Posterior cingulate gyrus (tissue), 11 donors: ENCODE measurements at places on chromosomes 6 and 20.

DNA sequence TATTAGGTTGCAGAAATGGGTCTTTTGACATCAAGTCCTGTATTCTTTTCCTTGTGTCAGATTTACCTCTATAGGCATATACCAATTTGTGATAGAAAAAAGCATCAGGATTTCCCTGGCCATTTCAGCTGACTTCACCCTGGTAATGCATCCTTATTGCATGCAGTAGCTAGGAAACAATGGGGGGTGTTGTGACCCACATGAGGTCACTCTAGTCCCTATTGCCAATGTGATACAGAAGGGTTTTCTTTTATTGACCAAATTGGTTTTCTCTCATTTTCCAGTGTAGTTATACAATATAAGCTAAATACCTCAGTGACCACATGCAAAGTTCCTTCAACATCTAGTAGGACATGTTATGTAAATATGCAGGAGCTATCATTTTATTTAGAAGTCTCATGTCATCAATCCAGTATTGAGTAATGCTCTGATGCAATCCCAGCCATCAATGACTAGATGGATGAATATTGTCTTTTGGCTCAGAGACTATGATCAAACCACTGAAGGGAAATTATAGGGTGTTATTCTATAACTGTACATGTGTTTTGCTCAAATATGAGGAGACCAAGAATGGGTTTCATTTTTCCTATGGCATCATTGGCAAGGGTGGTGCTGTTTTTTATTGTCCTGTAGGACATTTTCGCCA is 177.7 kb downstream of the KLHL32 start:
- DNase-seq, result peak; percentile 27

- DNase-seq, result no peak
Observed at GRCh38 chr20:58006346-58007316, 221.8 kb downstream of the ANKRD60 start.

DNA sequence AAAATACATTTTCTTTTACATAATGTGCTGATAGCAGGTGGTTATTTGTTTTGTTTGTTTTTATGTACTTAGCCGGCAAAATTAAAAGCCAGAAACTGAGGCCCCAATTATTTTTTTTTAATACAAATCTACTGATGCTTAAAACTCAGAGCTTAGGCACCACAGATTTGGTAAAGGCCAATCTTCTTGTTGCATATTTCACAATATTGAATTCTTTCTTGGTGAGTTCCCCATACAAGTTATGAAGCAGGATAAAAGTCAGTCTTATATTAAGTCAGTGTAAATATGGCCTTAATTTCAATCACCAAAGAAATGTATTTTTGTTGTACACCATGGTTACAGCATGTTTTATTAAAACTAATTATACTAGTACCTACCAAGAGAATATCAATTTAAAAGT is 16.3 kb upstream of the ZDHHC14 start:
- no peak for DNase-seq

- DNase-seq, result no peak
Observed at GRCh38 chr6:47552319-47552718, 74.7 kb downstream of the CD2AP start.

- DNase-seq, result peak; percentile 6
Observed at GRCh38 chr20:36950414-36951197, 902 bp downstream of the SAMHD1 start.

DNA sequence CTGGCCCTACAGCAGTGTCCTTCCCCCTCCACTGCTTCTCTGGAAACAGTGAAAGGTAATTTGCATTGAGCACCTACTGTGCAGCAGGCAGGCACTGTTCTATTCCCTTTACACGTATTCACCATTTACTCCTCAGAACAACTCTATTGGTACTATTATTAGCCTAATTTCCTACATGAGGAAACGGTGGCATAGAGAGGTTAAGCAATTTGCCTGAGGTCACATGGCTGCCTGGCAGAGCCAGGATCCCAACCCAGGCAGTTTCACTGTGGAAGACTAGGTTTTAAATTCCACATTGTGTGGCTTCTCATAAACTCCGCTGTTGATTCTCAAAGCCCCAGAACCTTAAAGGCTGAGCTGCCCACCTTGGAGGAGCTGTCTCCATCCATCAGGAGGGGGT is 72.7 kb downstream of the CLIC5 start:
- no peak for DNase-seq

DNA sequence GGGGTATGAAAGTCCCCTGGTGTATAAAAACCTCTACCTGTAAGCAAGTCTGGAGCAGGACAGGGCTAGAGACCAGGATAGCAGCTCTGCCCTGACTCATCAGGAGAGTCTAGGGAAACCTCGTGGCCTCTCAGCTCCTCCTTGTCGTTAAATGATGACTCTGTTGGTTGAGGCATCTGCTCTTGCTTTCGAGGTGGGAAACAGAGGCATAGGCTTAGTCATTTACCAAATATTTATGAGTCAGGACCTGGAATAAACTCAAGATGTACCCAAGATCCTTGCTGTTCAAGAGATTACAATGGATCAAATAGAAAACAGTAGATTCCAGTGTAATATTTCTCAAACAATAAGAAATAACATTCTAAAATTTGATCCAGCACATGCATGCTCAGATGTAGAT is 5.5 kb downstream of the MANBAL start:
- no peak for DNase-seq

GRCh38 chr20:53672484-53673129 is 79.0 kb upstream of the ZNF217 start:
- no peak for DNase-seq

GRCh38 chr6:12806136-12806535 is 89.6 kb downstream of the PHACTR1 start:
- DNase-seq, result no peak

- no peak for DNase-seq
Observed at GRCh38 chr6:142898927-142899895, 45.8 kb downstream of the HIVEP2 start.

DNA sequence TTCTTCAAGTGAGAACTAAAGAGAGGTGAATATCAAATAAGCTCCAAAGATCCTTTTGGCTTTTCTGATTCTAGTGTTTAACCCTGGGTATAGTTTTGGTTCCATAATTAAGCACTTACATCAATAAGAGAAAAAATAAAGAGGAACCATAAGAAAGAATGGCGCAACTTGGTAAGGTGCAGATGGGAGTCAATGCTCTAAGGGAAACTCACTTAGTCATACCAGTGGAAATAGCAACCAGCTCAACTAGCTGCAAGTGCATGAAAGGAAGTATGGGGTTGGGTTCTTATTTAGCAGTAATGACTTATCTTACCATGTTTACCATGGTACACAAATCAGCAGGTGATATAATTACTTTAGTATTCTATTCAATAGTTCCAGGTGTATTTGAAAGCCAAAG is 296.5 kb upstream of the RUNX2 start:
- no peak for DNase-seq

GRCh38 chr6:105102186-105102585 is 77.6 kb downstream of the POPDC3 start:
- no peak for DNase-seq

GRCh38 chr20:43446361-43446879 is 11.3 kb upstream of the SRSF6 start:
- no peak for DNase-seq

GRCh38 chr6:11381801-11382513 is 149.5 kb upstream of the NEDD9 start:
- no peak for DNase-seq

- DNase-seq, result peak; percentile 75
Observed at GRCh38 chr6:32970413-32971241, 2.2 kb downstream of the BRD2 start.

DNA sequence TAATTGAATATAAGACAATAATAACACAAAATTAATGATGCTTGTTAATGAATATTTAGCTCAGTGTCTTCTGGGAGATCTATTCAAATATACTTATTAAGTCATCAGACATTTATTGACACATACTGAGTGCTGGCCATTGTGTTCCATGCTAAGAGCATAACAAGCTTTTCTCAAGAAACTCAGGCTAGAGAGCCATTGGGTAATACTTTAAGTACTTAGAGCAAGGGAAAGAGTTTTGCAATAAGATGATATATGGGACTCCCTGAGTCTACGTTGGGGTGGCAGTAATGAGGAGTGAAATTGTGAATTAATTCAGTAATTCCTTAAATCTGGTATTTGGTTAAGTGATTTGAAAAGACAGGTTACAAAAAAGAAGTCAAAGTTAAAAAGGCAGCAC is 11.1 kb downstream of the TMEM200A start:
- no peak for DNase-seq

- no peak for DNase-seq
Observed at GRCh38 chr6:52543729-52544601, 32.9 kb downstream of the TRAM2 start.

DNA sequence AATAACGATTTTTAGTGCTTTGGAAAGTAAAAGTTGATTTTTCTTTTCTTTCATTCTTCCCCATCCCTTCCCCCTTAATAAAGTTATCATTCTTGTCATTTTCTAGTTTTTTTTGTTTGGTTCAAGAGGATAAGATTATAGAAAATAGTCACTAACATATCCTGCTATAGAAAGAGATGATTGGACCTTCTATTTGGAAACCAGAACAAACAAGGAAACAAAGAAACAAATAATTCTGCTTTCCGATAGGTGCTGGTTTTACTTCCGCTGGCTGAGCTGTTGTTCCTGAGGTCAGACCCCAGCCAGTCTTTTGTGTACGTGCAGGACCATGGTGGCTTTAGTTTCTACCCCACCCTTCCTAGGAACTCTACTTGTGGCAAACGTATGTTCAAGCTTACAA is at the start of gene CDH26:
Gene CDH26 (plus strand): TSS at position 301 of the 400 bp plus-strand sequence. CDS start 304 bp downstream, outside the sequence.
- no peak for DNase-seq

- DNase-seq, result no peak
Observed at GRCh38 chr20:11032611-11033010, 358.8 kb upstream of the JAG1 start.

GRCh38 chr6:134117409-134117808 is 65.0 kb upstream of the SLC2A12 start:
- no peak for DNase-seq

GRCh38 chr6:101912311-101912710 is 518.8 kb downstream of the GRIK2 start:
- no peak for DNase-seq

GRCh38 chr6:31687321-31687720 is 6.5 kb upstream of the LY6G5C start:
- no peak for DNase-seq

- DNase-seq, result no peak
Observed at GRCh38 chr20:23318347-23318746, 32.2 kb upstream of the NXT1 start.

GRCh38 chr6:162963861-162964260 is 236.1 kb downstream of the PACRG start:
- no peak for DNase-seq

DNA sequence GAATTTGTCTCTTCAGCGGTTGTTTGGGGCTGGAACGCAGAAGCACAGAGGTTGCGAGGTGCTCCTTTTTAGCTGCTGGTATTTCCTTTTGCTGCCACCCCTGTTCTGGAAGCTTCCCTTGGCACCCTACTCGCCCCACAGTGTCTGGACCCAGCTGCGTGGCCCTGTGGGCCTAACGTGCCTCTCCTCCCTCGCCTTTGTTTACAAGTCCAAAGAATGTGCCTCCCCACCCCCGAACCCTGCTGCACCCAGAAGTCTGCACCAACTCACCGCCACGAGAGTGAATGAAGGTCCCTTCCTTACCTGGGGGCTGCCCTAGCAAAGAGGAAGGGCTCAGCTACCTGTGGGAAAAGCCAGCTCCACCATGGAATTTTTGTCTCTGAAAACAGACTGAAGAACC is 139.7 kb upstream of the RPS6KA2 start:
- no peak for DNase-seq

GRCh38 chr6:35258858-35259193 is 709 bp upstream of the ZNF76 start:
- DNase-seq, result no peak

DNA sequence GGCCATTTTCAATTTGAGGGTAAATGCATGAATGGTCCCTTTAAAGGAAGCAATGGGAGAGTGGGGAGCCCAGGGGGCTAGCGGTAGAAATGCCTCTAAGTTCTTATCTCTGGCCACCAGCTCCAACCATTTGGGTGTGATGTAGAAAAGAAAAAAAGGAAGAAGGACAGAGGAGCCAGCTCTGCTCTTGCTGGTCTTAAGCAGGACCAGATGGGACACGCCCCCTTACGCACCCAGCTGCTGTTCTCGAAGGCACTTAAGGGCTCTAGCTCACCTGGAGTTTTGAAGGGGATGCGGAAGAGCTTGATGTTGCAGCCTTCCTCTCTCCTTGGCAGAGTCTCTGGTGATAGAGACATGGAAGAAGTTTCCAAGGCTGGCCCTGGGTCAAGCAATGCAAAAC is 59.5 kb upstream of the RNF144B start:
- DNase-seq, result no peak

DNA sequence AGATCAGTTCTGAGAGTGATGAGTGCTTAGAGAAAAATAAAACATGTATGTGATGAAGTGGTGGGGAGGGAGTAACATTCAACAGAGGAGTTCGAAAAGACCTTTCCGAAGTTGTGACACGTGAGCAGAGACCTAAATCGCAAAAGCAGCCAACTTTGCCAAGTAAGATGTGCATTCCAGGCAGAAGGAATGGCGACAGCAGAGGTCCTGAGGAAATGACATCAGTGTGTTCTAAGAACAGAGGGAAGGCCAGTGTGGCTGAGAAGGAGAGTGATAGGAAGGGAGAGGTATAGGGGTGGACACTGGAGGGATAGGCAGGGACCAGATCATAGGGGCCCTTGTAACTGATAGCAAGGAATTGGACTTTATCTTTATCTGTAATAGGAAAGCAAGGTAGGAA is 51.3 kb downstream of the ADAT2 start:
- DNase-seq, result no peak

- no peak for DNase-seq
Observed at GRCh38 chr6:79146421-79146820, 68.4 kb upstream of the PHIP start.

DNA sequence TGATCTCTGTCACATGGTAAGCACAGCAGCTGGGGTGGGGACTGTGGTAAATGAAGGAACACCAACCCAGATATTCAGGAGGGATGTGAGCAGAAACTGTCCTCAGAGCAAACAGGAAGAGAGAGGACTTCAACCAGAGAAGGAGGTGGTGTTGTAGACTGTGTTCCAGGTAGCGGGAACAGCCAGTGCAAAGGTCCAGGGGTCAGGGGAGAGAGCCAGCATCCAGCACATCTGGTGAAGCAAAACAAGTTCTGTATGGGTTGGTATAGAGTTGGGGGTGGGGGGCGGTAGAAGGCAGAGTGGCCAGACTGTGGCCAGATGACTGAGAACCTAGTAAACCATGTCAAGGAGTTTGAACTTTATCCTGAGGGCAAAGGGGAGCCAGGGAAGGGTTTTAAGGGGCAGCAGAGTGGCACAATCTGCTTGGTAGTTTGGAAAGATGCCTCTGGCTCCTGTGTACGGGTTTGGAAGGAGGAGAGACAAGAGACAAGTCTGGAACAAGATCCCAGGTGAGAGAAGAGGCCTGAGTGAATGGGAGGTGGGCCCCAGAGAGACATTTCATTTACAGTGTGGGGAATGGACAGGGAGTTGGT is 27.8 kb upstream of the TTPAL start:
- DNase-seq, result no peak

- DNase-seq, result no peak
Observed at GRCh38 chr6:8130399-8130798, 28.1 kb upstream of the EEF1E1 start.

DNA sequence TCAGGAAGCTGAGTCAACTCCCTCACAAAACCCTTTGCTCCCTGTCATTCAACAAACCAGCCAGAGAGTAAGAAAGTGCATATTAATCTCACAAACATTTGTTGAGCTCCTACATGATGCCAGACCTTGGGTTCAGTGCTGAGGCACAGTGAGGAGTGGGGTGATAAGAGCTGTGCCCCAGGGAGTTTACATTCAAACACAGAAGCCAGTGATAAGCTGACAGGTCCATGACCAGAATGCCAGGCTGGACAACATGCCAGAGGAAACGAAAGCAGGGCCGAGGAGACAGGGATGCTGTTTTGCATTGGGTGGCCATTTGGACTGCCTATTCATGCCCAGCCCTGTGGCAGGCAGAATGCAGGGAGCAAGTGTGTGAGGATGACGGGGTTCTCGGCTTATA is 76.7 kb downstream of the LRFN2 start:
- no peak for DNase-seq
